ENCODE measurements at places on chromosomes 16 and 17.

DNA sequence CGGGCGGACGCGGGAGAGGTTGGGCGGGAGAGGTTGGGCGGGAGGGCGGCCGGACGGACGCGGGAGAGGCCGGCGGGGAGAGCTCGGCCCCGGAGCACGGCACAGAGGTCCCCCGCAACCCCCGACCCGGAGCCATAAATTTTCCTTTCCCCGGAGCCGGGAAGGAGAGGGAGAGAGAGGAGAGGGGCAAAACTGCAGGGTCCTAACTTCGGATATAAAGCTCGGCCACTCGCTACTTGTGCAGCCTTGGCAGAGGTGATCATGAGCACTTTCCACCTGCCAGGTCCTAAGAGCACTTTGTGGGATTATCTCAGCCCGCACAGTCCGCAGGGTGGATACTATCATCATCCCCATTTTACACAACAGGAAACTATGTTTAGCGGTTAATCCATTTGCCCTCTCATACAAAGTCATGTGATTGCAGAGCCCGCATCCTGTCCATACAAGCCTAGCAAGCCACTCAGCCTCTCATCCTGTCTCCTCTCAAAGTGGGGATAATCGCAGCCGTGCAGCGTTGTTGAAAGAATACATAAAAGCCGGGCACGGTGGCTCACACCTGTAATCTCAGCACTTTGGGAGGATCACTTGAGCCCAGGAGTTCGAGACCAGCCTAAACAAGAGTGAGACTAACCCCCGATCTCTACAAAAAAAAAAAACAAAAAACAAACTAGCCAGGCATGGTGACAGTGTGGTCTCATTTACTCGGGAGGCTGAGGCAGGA is 780 bp upstream of the DCAKD start:
- peak; percentile 30 for DNase-seq

DNA sequence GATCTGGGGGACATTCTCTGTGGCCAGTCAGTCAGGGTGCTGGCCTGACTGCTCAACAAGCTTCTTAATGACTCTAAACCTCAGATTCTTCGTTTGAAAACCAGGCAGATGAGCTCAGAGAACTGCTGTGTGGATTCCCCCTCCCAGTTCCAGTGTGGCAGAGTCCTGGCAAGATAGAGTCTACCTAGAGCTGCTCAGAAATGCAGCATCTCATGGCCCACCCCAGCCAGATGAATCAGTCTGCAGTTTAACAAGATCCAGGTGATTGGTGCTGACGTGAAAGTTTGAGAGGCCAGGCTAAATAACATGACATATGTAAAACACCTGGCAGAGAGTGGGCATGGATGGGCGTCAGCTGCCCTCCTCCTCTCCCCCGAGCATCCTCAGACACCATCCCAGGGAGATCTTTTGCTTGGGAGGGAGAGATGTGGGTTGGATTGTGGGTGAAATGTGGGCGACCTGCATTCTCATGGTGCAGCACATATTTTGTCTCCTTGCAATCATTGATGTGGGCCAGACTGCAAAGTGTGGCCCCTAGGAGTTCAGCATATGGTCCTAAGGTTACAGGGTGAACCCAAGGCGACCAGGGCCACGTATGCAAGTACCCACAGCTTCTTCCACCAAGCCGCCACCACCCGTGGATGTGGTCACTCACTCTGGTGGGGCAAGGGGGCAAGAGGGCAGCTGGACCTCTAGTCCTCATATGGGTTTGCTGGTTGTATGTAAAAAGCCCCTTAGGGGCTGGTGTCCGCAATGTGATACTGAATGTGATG is 19.5 kb downstream of the SOCS3 start:
- peak; percentile 48 for DNase-seq

DNA sequence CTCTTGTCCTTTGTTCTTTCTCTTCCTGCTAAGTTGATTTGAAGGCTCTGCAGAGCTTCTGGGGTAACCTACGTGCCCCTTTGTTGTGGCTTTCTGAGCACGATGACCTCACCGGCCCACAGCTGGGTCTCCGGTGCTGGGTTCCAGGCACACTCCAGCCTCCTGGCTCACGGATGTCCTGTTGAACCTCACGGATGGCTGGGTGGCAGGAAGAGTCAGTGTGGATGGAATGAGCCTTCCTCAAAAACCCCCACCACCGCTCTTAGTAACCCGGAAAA is 116.0 kb downstream of the SOCS1 start:
- DNase-seq, result peak; percentile 14

DNA sequence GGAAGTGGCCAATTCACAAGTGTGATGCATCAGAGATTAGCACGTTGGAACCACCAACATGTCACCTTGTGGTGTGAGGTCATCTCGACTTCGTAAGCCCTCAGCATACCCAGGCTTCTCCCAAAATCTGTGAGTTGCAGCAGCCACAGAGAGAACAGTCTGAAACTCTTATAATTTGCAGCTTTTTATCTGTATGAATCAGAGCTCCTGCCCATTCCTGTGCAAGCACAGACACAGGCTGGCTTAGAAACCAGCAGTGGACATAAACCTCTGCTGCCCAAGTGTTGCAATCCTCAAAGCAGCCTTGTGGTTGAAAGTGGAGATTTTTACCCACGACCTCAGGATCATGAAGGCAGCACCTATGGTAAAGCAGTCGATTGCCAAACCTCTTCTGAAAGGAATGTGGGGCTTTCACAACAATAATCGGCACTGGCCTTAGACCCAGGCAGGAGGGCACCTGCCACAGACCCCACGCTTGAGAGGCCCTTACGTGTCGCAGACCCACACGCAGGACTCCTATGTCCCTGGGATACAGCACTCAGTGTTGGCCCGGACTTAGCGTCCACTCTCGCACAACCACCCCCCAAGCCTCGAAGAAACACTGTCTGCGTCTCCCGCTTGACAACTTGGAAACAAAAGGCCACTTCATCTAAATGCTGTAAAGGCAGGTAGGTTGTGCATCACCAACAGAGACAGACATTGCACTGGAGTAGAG is 24.5 kb upstream of the OSGIN1 start:
- peak; percentile 38 for DNase-seq

- no peak for DNase-seq
Observed at GRCh38 chr16:2422123-2422867, 7.0 kb upstream of the CCNF start.

DNA sequence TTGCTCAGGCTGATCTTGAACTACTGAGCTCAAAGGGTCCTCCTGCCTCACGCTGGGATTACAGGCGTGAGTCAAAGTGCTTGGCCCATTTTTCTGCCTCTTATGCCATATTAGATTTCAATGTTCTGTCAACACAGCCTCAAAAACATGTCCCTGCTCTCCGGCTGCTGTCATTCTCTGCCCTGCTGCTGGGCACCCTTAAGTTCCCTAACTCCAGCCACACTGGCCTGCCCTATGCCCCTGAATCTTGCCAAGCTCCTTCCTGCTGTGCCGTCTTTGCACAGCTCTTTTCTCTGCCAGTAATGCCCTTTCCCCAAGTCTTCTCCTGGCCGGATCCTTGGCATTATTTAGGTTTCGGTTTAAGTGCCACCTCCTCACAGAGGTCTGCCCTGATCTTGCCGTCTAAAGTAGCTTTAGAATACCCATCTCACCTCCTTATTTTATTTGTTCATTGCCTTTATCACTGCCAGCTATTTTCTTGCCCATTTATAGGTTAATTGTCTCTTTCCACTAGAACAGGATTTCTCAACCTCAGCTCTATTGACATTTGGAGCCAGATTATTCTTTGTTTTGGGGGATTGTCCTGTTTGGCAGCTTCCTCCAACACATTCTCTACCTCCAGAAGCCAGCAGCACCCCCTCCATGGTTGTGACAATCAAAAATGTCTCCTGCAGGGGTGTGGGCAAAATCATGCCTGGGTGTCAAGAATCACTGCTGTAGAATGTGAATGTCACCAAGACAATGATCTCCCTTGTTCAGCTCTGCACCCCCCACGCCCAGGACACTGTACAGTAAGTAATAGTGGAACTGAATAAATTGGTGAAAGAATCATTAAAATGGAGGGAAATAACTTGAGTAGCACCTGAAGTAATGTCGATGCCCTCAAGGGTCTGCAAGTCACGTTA is 168.2 kb downstream of the CYLD start:
- DNase-seq, result no peak

GRCh38 chr16:25372716-25373115 is 115.1 kb upstream of the ZKSCAN2 start:
- no peak for DNase-seq

- no peak for DNase-seq
Observed at GRCh38 chr17:53100126-53100525, 722.6 kb upstream of the KIF2B start.

DNA sequence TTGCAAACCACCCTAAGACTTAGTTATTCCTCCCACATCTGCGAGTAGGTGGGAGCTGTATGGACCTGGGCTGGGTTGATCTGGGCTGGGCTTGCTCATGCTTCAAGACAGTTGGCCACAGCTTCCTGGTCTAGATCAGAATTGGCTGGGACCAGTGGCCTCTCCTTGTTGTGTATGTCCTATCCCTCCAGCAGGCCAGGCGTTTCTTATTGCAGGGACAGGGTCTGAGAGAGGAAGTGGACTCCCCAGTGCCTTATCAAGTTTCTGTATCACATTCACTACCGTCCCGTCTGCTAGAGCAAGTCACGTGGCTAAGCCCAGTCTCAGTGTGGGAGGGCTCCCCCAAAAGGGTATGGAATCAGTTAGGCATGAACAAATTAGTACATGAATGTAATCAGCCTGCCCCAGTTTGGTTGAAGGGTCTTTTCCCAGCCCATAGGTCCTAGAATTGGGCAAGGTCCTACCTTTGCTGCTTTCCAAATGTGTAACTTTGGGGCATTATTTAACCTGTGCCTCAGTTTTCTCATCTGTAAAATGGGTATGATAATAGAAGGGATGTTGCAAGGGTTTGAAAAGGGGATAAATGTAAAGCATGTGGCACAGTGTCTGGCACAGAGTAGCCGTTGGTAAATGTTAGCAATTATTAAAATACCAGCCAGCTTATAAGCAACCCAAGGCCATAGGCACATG is 36.0 kb downstream of the NKD1 start:
- DNase-seq, result no peak

- no peak for DNase-seq
Observed at GRCh38 chr17:57438066-57438731, 181.9 kb downstream of the MSI2 start.

- peak; percentile 59 for DNase-seq
Observed at GRCh38 chr17:38559051-38559879, 46.5 kb downstream of the SRCIN1 start.

- no peak for DNase-seq
Observed at GRCh38 chr17:66548659-66549310, 246.4 kb downstream of the PRKCA start.

DNA sequence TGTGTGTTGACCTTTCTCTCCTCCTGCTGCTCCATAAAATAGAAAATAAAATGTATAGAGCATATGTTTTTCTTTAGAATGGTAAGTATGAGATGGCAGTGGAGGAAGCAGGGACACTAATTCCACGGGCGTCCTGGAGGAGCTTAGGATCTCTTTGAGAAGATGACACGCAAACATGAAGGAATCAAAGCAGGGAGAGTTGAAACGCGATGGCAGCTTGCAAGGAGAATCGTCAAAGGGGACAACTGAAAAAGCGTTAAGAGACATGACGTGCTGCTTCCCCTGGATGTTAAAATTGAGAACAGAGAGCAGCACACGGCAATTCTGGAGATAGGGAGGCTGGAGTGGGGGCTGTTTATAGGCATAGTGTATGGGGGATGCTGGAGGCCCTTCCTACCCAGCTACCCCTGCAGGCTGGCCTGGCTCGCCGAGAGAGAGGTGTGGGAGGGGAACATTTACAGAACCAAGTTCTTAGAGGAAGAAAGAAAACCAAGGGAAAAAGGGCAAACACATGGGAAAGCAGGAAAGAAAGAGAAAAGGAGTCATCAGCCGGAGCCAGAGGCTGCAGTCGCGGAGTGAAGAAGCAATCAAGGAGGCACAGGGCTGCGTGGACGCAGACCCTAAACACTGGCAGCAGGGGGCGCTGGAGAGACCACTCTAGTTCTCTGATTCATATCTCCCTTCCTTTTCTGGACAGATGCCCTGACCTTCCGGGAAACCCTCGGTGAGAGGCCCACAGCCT is 55.8 kb downstream of the MYH13 start:
- DNase-seq, result peak; percentile 73

DNA sequence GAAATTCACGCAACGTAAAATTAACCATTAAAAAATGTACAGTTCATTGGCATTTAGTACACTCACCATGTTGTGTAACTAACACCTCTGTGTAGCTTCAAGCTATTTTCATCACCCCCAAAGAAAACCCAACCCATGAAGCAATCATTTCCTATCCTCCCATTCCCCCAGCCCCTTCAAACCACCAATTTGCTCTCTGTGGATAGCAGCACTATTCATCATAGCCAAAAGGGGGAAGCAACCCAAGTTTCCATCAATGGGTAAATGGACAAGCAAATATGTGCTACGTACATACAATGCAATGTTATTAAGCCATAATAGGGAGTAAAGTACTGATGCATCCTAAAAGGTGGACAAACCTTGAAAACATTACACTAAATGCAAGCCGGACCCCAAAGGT is 10.9 kb upstream of the KRT222 start:
- no peak for DNase-seq

GRCh38 chr17:59427996-59428395 is 96.5 kb downstream of the YPEL2 start:
- DNase-seq, result peak; percentile 50

DNA sequence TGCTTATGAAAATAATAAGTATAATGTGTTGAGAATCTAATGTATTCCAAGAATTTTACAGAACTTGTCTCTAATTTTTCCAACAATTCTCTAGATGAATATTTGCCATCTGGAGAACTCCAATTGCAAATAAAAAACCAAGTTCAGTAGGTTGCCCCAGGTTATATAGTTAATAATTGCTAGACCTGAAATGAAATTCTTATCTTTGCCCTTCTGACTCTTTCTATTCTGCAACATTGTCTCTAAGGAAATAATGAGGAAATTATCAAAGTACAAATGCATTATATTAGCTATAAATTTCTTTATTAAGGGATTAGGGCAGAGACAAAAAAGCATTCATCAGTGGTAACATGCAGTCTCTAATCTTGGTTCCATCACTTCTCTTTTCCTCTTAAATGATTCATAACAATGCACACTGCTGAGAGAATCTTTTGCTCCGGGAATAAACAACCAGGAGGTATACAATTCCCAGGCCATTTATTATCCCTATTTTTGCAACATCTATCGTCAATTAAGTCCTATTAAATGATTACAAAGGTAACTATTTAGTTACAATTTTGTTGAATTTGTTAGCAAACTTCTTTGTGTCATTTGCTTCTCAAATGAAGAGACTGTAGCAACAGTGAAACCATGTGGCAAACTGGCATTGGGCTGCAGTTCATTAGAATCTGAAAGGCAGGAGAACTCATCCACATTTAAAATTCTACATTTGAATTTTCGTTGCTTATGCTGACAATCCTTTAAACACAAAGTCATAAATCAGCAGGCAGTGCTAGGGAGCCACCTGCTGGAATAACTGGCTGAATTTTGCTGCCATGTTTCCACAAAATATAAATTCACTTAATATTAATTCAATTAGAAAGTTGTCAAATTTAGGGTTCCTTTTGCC is 349.6 kb downstream of the KIF2B start:
- DNase-seq, result peak; percentile 4

DNA sequence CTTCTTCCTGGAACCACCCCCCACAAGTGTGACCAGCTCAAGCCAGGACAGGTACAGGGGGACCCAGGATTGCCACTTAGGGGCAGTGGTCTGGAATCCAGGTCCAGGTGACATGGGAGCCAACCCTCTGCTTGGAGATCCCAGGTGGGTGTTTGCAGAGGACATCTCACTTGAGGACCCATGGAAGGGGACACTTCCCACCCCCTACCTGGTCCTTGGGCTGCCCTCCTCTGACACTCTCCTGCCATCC is 145.5 kb downstream of the SEC14L1 start:
- no peak for DNase-seq

GRCh38 chr16:69839240-69839688 is 77.1 kb downstream of the WWP2 start:
- no peak for DNase-seq

- peak; percentile 89 for DNase-seq
Observed at GRCh38 chr16:48385253-48386150, at the start of gene SIAH1. Gene SIAH1, minus strand, starts transcription at chr16:48385413. Its CDS starts 22,985 bp downstream, at chr16:48362428.
